Temporal lobe (tissue), 4 donors: ENCODE measurements at places on chromosomes 12 and 14. TPM values are rescaled to one million over a fixed set of nuclear protein-coding genes. Genes with fewer than 3 reads are reported as not detected.

Gene SERPINA5
- total RNA-seq, result not detected

Gene VDR
- not detected for total RNA-seq

Gene POMT2
- 13.8 TPM for total RNA-seq

Gene NDRG2
- total RNA-seq, result 117 TPM

Gene PTMS
- total RNA-seq, result 93.7 TPM

Gene OASL
- total RNA-seq, result under 0.01 TPM

Gene DCAF11
- total RNA-seq, result 49.2 TPM

Gene KRT74
- not detected for total RNA-seq

Gene KLHL33
- total RNA-seq, result 0.25 TPM

Gene ACADS
- total RNA-seq, result 3.9 TPM

Gene PIK3C2G
- total RNA-seq, result 0.74 TPM

Gene SMOC1
- 22.6 TPM for total RNA-seq

Gene ATP5MC2
- total RNA-seq, result 41.6 TPM

Gene FGF23
- not detected for total RNA-seq

Gene KLRD1
- total RNA-seq, result 0.25 TPM

Gene TMTC1
- 8.9 TPM for total RNA-seq

Gene A2M
- total RNA-seq, result 37.6 TPM

Gene GLIPR1L1
- not detected for total RNA-seq

Gene ASB2
- not detected for total RNA-seq

Gene PDE3A
- total RNA-seq, result 5.7 TPM
